ENCODE measurements at places on chromosomes 7 and 10. TPM values are rescaled to one million over a fixed set of nuclear protein-coding genes. Genes with fewer than 3 reads are reported as not detected.

The ANXA8 gene
- total RNA-seq, result 7.7 TPM

The ATG9B gene
- total RNA-seq, result 0.70 TPM

The AKR1C2 gene
- 65.3 TPM for total RNA-seq

The OR2A1 gene
- not detected for total RNA-seq

The CARD11 gene
- 4.7 TPM for total RNA-seq

The STEAP2 gene
- total RNA-seq, result 24.6 TPM

The TFEC gene
- 42.9 TPM for total RNA-seq

The OR2A12 gene
- total RNA-seq, result not detected

The CCZ1B gene
- 64.5 TPM for total RNA-seq

The LBX1 gene
- total RNA-seq, result 0.47 TPM

The SEPTIN14 gene
- not detected for total RNA-seq

The GNGT1 gene
- not detected for total RNA-seq

The LRRC4 gene
- 24.4 TPM for total RNA-seq
